Fibroblast of lung (primary cell): ENCODE measurements at places on chromosomes 7 and 10. TPM values are rescaled to one million over a fixed set of nuclear protein-coding genes. Genes with fewer than 3 reads are reported as not detected.

Gene ASAH2B
- 5.9 and 7.4 TPM in 2 replicates for polyA plus RNA-seq

Gene OR6V1
- polyA plus RNA-seq: not detected in 2 replicates

Gene GIMAP1
- 0.01 TPM in 1 of 2 replicates, not detected in the other for polyA plus RNA-seq

Gene TMEM178B
- polyA plus RNA-seq: 0.02 and 0.14 TPM in 2 replicates

Gene C10orf62
- polyA plus RNA-seq: not detected in 2 replicates

Gene CRHR2
- polyA plus RNA-seq: not detected in 2 replicates

Gene ANKRD30A
- polyA plus RNA-seq: not detected in 2 replicates

Gene CLCN1
- not detected in 2 replicates for polyA plus RNA-seq

Gene CHN2
- polyA plus RNA-seq: 0.53 and 1.3 TPM in 2 replicates

Gene DKK1
- 52.3 and 156 TPM in 2 replicates for polyA plus RNA-seq
